ENCODE measurements at places on chromosomes 3 and 15.

GRCh38 chr3:132416161-132416560 is 1.1 kb upstream of the DNAJC13 start:
- no peak for DNase-seq

DNA sequence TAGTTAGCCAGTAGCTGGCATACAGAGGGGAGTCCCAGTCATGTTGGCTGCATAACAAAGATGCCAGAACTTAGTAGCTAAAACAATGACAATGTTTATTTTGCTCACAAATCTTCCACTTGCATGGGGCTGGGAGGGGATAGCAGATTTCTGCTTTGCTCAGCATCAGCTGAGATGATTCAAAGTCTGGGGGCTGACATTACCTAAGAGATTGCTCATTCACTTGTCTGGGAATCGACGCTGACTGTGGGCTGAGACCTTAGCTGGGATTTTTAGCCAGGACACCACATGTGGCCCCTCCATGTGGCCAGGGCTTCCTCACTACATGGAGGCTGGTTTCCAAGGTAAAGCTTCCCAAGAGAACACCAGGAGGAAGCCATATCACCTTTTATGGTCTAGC is 12.7 kb upstream of the CFAP100 start:
- no peak for DNase-seq

DNA sequence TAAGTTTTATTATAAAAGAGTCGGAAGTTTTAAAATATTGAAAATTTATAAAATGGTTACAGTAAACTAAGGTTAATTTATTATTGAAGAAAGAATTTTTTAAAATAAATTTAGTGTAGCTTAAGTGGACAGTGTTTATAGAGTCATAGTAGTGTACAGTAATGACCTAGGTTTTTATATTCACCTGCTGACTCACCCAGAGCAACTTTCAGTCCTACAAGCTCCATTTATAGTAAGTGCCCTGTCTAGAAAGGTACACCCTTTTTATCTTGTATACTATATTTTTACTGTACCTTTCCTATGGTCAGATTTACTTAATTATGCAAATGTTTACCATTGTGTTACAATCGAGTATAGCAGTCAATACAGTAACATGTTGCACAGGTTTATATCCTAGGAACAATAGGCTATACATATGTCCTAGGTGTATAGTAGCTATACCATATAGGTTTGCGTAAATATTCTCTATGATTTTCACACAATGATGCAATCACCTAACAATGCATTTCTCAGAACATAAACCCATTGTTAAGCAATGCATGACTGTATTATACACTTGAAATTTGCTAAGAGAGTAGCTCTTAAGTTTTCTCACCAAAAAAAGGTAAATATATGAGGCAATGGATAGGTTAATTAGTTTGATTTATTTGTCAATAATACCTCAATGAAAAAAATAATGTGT is 106.9 kb upstream of the CD96 start:
- DNase-seq, result no peak

- no peak for DNase-seq
These were observed 54.9 kb downstream of the CYP11A1 start for GRCh38 chr15:74312445-74313007.

GRCh38 chr3:59595830-59596229 is 546.0 kb upstream of the CFAP20DC start:
- DNase-seq, result no peak

GRCh38 chr3:127888564-127889107 is 26.4 kb upstream of the KBTBD12 start:
- DNase-seq, result no peak

DNA sequence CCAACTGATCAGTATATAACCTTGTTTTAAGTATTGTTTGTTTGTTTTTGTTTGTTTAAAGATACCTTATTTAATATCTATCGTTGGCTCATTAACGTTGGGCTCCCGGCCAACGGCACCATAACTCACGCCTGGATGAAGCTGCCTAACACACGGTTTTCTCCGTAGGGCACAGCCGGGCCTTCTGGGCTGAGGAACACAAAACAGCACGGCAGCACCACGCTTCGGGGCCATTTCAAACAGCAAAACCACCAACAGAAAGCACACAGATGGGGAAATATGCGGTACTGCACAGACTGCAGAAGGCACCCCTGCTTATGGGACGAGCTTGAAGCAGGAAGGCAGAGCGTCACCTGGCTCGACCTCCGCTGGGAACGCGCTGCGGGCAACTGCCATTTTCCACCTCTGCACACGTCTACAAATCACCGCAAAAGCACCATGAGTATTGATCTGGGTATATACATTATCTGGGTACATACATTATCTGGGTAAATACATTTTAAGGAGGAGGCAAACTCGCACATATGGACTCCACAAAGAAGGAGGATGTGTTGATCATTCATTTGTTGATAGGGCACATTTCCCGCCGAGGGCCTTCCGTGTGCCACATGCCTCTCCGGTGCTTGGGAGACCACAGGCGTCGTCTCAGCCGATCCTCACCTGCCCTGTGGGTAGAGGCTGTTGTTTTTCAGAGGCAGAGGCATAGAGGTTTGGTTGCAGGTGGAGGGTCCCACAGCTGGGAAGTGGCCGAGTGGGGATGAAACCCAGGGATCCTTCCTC is 123.7 kb upstream of the ATP2B2 start:
- DNase-seq, result no peak

- no peak for DNase-seq
These were observed 63.2 kb downstream of the DLG1 start for GRCh38 chr3:197234947-197235914.

- no peak for DNase-seq
These were observed 393.7 kb downstream of the FEZF2 start for GRCh38 chr3:61979638-61980037.

DNA sequence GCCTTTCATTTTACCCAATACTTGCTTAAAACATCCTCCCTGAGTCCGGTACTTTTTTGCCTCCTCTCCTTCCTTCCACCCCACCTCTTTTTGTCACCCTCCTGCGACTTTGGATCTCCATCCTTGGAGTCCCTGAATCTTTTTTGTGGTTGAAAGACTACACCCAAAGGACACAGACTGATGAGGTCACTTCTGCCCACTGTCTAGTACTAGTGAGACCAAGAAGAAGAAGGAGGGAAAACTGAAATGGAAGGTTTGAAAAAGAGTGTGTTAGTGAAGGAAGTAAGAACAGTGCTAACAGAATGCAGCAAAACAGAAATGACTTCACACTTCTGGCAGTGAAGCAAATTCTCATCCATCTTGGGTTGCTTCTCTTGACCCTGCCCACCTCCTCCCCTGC is 6.6 kb downstream of the B3GNT5 start:
- DNase-seq, result no peak

GRCh38 chr3:155420406-155420805 is 126.9 kb upstream of the STRIT1 start:
- no peak for DNase-seq

GRCh38 chr15:96732704-96733103 is 402.2 kb downstream of the NR2F2 start:
- no peak for DNase-seq

DNA sequence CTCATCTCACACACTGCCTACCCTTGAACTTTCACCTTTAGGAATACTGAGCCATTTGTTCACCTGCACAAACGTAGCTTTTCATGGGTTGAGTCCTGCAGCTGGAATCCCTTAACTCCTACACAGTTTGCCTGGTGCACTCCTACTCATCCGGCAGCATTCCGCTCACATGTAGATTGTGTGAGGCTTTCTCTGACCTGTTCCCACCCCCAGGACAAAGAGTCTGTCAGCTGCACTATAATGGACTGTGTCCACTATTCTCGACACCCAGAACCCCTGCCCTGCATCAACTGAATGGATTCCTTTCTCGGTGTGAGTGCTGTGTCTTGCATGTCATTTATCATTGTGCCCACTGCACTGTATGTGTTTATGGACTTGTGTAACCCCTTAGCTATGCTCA is 54.9 kb downstream of the EPHB3 start:
- no peak for DNase-seq

DNA sequence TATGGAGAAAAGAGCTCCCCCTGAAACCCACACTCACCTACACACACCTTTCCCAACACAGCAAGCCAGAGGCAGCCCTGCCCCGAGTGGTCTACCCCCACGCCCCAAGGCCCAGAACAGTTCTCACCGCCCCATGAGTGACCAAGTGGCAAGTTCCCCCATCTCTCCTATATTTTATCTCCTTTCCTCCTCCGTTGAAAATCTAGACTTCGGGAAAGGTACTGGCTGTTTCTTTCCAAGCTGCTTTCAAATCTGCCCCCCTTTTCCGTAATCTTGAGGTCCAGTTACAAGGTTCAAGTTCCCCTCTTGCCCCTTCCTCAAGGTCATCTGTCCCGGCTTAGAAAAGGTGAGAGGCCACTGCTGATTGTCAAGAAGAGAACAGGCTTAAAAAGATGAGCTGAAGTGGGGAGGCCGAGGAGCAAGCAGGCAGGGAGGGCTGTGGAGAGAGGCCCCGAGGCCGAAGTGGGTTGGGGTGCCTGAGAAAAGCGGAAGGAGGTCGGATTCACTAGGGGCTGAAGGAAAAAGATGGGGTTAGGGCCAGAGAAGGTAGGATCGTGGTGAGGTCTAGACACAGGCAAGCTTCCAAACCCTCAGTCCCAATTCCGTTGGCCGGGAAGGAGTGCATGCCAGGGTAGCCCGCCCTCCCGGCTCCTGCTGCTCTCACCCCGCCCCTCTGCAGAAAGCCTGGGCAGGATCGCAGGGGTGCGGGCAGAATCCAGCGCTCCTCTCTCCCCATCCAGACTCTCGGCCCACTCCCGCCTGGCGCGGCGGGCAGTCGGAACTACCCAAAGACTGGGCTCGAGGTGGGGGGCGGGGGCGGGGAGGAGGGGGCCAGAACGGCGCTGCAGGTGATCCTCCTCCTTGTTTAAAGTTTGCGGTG is 1.7 kb downstream of the SEMA5B start:
- no peak for DNase-seq

DNA sequence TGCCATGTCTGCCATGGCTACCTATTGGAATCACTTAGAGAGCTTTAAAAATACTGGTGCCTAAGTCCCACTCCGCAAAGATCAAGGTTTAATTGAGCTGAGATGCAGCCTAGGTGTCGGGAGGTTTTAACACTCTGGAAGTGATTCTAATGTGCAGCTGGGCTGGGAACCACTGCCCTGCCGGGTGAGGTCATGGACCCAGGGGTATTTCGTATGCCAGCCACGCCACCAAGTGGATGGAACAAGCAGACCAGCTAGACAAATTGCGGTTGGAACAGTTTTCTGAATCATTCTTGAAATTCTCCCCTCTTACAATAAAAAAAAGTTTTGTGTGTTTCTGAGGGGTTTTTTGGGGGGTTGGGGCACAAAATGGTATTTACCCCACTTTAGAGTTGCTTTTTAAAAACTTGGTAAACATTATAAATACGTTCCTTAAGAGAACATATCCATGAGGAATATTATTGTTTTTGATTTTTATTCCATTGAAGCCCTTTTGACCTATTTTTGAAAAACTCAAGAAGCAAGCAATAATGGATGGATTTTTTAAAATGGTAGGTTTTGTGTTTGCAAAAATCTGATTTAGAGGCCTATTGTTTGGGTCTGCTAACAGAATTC is 66.2 kb upstream of the CSTA start:
- DNase-seq, result no peak

- no peak for DNase-seq
These were observed 25.9 kb downstream of the AGTR1 start for GRCh38 chr3:148723631-148724030.

GRCh38 chr3:51662456-51662855 is 8.6 kb upstream of the TEX264 start:
- no peak for DNase-seq

DNA sequence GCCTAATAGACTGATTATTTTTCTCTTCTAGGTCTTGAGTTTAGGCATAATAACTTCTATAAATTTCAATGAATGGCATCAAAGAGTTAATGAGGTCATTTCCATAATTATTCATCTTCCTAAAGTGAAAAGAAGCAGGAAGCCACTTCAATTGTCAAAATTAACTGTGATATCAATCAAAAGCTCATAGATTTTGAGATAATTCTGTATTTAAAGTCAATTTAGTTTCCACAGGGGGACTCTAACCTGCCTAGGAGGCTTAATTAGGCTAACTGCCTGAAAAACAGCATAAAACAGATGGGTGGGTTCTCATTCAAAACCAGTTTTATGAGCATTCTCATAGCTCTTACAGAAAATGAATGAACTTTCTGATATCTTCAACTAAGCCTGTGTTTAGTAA is 177.8 kb downstream of the OTOL1 start:
- DNase-seq, result no peak

DNA sequence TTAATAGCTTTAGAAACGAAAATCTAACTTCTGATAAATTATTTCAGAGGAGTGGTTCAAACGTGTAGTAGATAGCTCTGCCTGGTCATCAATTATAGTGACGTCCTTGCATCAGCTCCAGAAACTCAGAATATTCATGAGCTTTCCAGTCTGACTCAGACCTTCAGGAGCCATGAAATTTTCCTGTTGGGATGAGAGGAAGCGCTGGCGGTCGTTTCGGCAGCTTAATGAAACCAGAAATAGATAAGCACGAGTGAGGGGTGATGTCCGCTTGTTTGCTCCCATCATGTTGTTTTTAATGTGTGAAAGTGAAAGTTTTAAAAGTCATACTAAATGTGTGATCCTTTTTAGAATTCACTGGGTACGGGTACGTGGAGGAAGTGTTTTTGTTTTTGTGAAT is 141.1 kb downstream of the PGPEP1L start:
- no peak for DNase-seq

- DNase-seq, result no peak
These were observed 80.0 kb downstream of the FNDC3B start for GRCh38 chr3:172119266-172119969.

DNA sequence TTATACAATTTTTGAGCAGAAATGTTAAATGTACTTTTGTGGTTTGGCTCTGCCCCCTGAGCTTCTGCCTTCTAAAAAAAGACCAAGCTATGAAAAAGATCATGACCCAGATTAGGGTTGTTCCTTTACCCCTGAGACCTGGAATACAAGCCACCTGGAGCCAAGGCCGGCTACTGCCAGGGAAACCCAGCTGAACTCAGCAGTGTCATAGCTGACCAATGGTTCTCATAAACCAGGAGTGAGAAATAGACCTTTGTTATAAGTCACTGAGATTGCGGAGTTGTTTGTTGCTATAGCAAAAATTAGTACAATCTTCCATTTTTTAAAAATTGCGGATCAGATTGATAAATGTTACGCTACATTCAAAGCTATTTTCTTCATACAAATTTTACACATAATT is 1261.7 kb downstream of the ROBO1 start:
- no peak for DNase-seq

GRCh38 chr15:80773122-80773551 is 6.0 kb upstream of the CEMIP start:
- no peak for DNase-seq

DNA sequence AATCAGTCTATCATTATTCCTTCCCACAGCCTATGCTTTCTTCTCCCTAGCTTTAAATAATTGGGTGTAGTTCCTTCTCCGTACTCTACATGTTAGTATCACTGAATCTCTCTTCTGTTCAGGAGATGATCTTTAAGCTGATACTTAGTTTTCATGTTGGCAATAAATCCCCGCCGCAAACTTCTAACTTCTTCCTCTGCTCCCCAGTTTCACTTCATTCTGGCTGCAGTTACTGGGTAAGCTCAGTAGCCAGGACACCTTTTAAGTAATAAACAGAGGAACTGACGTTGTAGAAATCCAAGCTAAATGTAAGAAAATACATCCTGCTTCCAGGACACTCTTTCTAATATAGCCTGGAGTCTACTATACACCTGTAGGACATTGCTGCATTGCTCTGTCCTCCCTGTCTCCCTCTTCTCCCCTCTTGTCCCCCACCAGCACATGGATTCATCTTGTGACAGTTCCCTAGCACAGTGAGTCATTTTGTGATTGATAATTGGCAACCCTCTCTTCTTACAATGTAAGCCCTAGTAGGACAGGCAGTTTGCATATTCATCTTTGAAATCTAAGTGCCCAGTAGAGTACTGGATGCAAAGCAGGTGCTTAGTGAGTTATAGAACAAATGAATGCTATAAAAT is 598.2 kb downstream of the UNC13C start:
- DNase-seq, result no peak

Measured in stimulated activated CD4-positive, alpha-beta T cell treated with anti-CD3 and anti-CD28 coated beads, Interleukin-1b, Interleukin-23, amount 100 ng/mL, for 1 hour (primary cell).